ENCODE measurements at places on chromosomes 7 and 10.
A peak's percentile ranks its signal among the peaks of the same experiment; 100 is the strongest.

DNA sequence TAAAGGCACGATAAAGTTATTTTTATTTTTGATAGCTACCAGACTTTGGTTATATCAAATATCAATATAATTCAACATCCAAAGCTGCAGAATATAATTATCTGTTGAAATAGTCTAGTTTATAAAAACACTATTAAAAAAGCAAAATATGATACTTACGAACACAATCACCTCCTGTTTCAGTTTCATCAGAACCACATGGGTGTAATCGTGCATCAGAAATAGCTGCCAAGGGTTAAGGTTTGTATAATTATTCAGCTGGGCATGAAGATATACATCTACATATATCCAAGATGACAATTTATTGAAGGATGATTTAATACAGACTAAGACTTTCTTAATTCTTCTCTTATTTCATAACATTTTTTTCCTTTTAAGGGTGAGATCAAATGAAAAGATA, 20.3 kb downstream of the VWDE start:
- no peak for DNase-seq

DNA sequence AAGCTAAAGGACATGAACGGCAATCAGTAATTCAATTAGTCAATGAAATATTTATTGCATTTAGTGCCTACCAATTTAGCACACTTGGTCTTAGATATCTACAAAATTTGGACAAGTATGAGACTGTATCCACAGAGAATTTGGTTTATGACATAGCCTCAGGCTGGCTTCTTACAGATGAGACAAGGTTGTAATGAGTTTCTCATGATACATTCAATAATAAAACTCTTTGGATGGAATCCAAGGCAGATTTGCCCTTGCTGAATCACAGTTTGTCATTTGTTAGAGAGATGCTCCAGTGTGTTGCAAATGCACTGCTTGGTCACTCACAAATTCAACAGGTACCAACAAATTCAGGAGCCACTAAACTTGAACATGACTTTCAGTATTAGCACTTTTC, 162.5 kb downstream of the GPR37 start:
- DNase-seq = peak; percentile 29

DNA sequence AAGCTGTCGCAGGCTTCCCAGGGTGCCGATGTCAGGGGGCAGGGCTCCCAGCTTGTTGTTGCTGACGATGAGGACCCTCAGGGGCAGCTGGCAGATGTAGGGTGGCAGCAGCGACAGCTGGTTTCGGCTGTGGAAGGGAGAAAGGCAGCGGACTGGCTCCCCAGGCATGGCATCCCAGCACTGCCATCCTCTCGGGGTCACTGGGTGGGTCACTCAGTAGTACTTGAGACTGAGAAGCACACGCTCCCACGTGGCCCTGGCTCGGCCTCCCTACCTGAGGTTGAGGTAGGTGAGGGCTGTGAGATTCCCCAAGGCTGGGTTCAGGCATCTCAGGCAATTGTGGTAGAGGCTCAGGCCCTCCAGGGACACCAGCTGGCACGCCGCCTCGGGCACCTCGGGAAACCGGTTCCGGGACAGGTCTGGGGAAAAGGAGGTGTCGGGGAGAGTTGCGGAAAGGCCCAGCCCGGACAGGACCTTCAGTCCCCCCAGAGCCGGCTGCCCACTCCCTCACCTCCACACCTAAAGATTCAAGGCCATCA, 3.8 kb downstream of the LRCH4 start:
- DNase-seq = no peak

DNA sequence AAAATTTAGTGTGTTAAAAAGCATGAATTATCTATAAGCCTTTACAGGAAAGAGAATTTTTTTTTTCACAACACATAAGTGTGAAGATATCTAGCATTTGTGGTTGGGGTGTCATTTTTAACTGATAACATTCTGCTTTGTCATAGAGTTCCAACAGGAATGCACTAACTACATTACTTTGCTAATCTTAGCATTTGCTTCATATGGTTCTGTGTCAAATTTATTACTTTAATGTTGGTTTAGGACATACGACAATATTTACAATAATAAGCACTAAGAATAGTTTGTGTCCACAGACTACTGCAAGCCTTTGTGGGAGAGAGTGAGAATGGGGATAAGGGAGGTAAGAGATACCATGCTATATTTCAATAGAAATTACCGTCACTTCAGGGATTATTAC, 40.6 kb upstream of the MAGI2 start:
- DNase-seq = no peak

GRCh38 chr10:1020460-1020859, 5.2 kb downstream of the IDI2 start:
- no peak for DNase-seq

- no peak for DNase-seq
These were observed 762 bp upstream of the SEMA3E start for GRCh38 chr7:83649701-83650100.

- no peak for DNase-seq
These were observed 396.3 kb downstream of the RPS24 start for GRCh38 chr10:78429984-78430383.

DNA sequence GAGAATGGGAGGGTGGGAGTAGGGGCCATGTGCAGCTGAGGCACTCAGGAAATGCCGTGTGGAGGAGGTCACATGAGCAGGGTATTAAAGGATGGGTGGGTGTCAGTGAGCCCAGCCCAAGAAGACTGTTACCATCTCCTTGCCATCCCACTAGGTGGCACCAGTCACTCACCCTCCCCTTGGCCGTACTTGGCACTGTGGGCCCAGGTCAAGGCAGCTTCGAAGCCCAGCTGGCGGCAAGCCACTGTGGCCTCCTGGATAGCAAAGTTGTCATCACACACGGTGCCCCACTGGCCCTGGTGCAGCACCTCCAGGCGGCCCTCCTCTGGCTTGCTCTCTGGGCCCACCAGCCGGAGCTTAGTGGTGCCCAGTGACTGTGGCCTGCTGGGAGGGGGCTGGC, 5.4 kb downstream of the LOXL4 start:
- no peak for DNase-seq

GRCh38 chr10:23521735-23522134, 82.9 kb downstream of the OTUD1 start:
- no peak for DNase-seq

GRCh38 chr10:128915630-128916029, 551.4 kb upstream of the MGMT start:
- no peak for DNase-seq

- DNase-seq = no peak
These were observed 2.0 kb upstream of the ZMYND11 start for GRCh38 chr10:132946-133898.

GRCh38 chr7:18508443-18509427, 13.2 kb downstream of the HDAC9 start:
- DNase-seq = peak; percentile 95

DNA sequence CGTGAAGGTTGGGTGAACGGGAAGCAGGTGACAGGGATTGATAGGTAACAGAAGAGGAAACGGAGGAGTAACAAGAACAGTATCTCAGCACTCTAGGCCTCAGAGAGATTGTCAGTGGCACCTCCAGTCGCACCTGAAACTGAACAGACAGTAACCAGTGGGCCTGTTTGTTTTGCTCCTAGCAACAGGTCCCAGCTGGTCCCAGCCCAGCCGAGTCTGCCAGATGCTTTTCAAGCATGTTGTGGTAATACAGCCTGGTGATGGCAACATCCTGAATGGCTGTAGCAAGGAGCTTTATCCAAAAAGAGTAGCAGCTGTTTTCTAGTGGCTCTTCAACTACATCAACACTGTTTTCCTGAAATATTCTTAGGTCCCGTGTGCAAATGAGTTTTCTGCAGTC, 4.7 kb downstream of the CACNB2 start:
- no peak for DNase-seq

GRCh38 chr10:47402641-47403301, 18.7 kb upstream of the ZNF488 start:
- DNase-seq = no peak

GRCh38 chr10:133087679-133088178, at the start of gene ADGRA1:
Gene ADGRA1 (plus strand): TSS chr10:133087924. CDS start chr10:133088910, 986 bp downstream.
- no peak for DNase-seq

All from epithelial cell of prostate (primary cell).